ENCODE measurements at places on chromosomes 4 and X. TPM values are rescaled to one million over a fixed set of nuclear protein-coding genes. Genes with fewer than 3 reads are reported as not detected.

- no peak overlapping the region for H3K4me3 ChIP-seq
- H3K4me1 ChIP-seq, result no peaks in the 10 kb centered on the region
- H3K27me3 ChIP-seq, result peaks cover 7% of the 10 kb centered on the region
- no peak overlapping the region for H3K27ac ChIP-seq
- DNase-seq, result no peak
- no peaks in the 10 kb centered on the region for H3K36me3 ChIP-seq
Measured at GRCh38 chrX:38178396-38178795, 42.3 kb downstream of the SRPX start.

DNA sequence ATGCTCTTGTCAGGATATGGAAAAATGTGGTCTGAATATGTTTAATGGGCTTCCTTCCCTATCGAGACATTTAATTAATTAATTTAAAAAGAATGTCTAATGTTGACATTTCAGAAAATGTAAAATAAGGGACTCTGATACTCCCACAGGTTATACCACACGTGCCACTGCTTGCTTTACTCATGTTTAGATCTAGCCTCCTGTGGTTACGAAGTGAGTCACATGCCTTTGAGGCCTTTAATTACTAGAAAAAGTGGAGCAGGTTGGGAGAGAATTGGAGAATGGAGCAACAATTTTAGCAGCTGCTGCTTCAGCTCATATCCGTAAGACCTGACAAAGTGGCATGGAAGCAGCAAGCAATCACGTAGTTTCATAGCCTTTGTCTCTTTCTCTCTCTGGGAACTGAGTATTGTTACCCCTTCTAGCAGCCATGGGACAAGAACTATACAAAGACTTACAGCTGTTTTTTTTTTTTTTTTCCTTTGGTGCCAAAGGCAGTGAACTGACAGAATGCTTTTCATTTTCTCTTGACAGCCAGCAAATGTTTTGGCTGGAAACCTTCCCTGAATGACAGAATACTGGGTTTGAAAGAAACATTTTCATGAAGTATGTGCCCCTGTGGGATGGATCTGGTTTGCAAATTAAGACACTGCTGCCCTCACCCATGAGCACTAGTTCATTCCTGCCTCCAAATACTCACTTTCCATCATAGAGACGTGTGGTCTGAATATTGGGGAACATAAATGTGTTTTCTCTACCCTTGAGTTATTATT, 355.1 kb upstream of the PABPC5 start:
- H3K4me1 ChIP-seq, result no peaks in the 10 kb centered on the region
- no peak overlapping the region for H3K27ac ChIP-seq
- H3K36me3 ChIP-seq, result no peaks in the 10 kb centered on the region
- no peaks in the 10 kb centered on the region for H3K27me3 ChIP-seq

DNA sequence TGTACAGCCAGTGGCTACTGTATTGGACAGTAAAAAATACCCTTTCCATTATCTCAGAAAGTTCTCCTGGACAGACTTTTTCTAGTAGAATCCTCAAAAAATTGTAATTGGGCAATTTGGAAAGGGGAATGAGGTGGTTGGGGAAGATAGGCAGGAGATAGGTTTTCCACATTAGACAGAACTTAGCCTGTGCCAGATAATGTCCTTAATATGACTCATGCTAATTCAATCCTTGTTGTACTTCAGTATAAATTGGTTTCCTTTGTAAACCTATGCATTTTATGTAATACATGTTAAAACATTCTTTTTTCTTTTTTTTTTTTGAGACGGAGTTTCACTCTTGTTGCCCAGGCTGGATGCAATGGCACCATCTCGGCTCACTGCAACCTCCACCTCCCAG, 8.9 kb downstream of the EIF4E start:
- H3K4me1 ChIP-seq, result peaks cover 24% of the 10 kb centered on the region
- no peak for DNase-seq
- no peak overlapping the region for H3K27ac ChIP-seq
- H3K27me3 ChIP-seq, result no peaks in the 10 kb centered on the region

- no peaks in the 10 kb centered on the region for H3K4me1 ChIP-seq
- DNase-seq, result no peak
- no peak overlapping the region for H3K27ac ChIP-seq
- no peaks in the 10 kb centered on the region for H3K36me3 ChIP-seq
- H3K27me3 ChIP-seq, result no peaks in the 10 kb centered on the region
Measured at GRCh38 chrX:121755541-121755940, 708.1 kb downstream of the GLUD2 start.

GRCh38 chr4:150579551-150580234, 2.3 kb upstream of the MAB21L2 start:
- H3K27ac ChIP-seq, result no peak overlapping the region
- H3K4me1 ChIP-seq, result peaks cover 2% of the 10 kb centered on the region
- no peak overlapping the region for H3K4me3 ChIP-seq
- H3K27me3 ChIP-seq, result no peaks in the 10 kb centered on the region

GRCh38 chr4:122762520-122762919, 30.0 kb downstream of the BBS12 start:
- H3K4me3 ChIP-seq, result no peak overlapping the region
- H3K27ac ChIP-seq, result no peak overlapping the region
- H3K36me3 ChIP-seq, result no peaks in the 10 kb centered on the region
- peaks cover 4% of the 10 kb centered on the region for H3K27me3 ChIP-seq

DNA sequence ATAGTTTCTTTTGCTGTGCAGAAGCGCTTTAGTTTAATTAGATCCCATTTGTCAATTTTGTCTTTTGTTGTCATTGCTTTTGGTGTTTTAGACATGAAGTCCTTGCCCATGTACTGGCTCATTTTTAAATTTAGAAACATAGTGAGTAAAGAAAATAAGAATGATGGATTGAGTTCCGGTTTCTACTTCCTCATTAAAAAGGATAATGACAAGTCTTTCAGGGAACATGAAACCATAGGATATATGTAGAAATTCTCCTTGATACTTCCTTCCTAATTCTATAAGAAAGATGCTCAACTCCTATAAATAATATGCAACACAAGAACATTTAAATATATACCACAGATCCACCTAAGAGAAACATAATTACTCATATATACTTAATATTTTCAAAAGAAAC, 240.9 kb downstream of the BANK1 start:
- H3K27ac ChIP-seq, result no peak overlapping the region
- no peak for DNase-seq
- no peaks in the 10 kb centered on the region for H3K27me3 ChIP-seq

DNA sequence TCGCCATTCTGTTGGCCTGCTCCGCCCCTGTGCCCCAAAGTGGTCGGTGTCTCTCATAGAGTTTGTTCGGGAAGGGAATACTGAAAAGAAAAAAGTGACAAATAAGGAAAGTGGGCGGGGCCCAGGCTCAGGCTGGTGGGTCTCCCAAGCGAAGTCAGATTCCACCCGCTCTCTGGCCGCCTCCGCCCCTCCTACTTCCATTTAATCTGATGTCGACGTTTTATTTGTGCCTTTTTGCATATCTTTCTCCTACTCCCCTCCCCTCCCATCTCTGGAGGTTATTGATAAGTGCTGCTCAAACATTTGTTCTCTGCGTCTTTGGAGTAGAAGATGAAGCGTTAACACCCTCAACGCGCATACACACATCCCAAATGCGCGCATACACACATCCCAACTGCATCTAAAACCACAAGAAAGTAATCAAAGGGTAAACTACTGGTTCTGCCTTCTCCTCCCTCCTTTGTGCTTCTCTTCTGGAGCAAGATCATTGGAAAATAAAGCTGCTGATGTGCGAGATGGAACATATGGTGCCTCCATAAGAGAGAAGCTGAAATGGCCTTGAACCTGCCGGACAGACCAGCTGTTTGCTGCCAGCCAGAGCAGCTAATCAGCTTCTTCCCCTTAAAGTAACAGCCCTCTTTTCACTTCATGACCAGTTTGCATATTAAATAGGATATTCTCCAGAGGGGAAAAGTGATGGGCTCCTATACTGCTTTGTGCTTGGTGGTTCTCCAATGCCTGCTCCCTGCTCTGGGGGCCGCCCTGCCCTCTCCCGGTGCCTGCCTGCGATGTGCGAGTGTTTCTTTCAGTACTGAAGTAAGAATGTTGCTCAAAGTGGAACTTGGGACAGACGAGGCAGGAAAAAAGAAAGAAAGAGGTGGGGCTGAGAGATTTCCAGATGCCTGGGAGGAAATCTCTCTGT, 3.1 kb downstream of the MAMLD1 start:
- peaks cover 17% of the 10 kb centered on the region for H3K4me1 ChIP-seq
- peak overlapping the region; percentile 86 for H3K4me3 ChIP-seq
- no peaks in the 10 kb centered on the region for H3K27me3 ChIP-seq

GRCh38 chrX:125295337-125295736, 24.3 kb upstream of the TEX13C start:
- peaks cover 12% of the 10 kb centered on the region for H3K4me1 ChIP-seq
- no peaks in the 10 kb centered on the region for H3K36me3 ChIP-seq
- no peak overlapping the region for H3K4me3 ChIP-seq
- no peak overlapping the region for H3K27ac ChIP-seq
- no peak for DNase-seq

GRCh38 chrX:30483996-30484395, 93.6 kb downstream of the TASL start:
- no peaks in the 10 kb centered on the region for H3K36me3 ChIP-seq
- H3K4me3 ChIP-seq, result no peak overlapping the region
- no peaks in the 10 kb centered on the region for H3K27me3 ChIP-seq
- no peak overlapping the region for H3K27ac ChIP-seq

DNA sequence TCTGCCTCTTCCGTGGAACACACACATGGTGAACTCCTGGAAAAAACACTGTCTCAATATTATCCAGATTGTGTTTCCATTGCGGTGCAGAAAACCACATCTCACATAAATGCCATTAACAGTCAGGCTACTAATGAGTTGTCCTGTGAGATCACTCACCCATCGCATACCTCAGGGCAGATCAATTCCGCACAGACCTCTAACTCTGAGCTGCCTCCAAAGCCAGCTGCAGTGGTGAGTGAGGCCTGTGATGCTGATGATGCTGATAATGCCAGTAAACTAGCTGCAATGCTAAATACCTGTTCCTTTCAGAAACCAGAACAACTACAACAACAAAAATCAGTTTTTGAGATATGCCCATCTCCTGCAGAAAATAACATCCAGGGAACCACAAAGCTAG, 87.9 kb downstream of the TET2 start:
- no peak overlapping the region for H3K4me3 ChIP-seq
- no peak for DNase-seq
- H3K27me3 ChIP-seq, result no peaks in the 10 kb centered on the region
- H3K36me3 ChIP-seq, result peaks cover 10% of the 10 kb centered on the region
- peaks cover 12% of the 10 kb centered on the region for H3K4me1 ChIP-seq

GRCh38 chr4:83282049-83282535, 2.5 kb downstream of the COQ2 start:
- DNase-seq, result peak; percentile 57
- peaks cover 35% of the 10 kb centered on the region for H3K4me1 ChIP-seq
- no peaks in the 10 kb centered on the region for H3K27me3 ChIP-seq
- no peaks in the 10 kb centered on the region for H3K36me3 ChIP-seq
- no peak overlapping the region for H3K4me3 ChIP-seq
- H3K27ac ChIP-seq, result peak overlapping the region; percentile 27

DNA sequence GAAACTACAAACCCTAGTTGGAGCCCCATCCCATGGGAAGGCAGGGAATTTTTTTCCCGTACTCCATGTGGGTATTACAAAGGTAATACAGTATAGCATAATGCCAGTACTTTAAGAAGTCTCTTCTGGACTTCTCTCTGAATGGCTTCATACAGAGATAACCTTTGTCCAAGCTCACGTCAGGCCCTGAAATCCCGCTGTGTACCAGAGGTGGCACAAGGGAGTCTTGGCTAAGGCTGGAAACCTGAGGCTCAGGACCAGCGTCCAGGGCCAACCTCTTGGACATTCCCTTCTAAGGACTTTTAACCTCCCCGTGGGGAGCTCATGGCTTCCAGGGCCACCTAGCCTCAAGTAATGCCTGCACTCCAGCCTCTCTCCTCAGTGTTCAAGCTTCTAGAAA, 338.9 kb upstream of the FAM241A start:
- H3K36me3 ChIP-seq, result peaks cover 3% of the 10 kb centered on the region
- no peak overlapping the region for H3K27ac ChIP-seq
- H3K4me1 ChIP-seq, result no peaks in the 10 kb centered on the region
- DNase-seq, result no peak
- H3K27me3 ChIP-seq, result no peaks in the 10 kb centered on the region

- DNase-seq, result no peak
- H3K27ac ChIP-seq, result no peak overlapping the region
- no peaks in the 10 kb centered on the region for H3K36me3 ChIP-seq
- no peaks in the 10 kb centered on the region for H3K4me1 ChIP-seq
- H3K27me3 ChIP-seq, result peaks cover 25% of the 10 kb centered on the region
Measured at GRCh38 chr4:89570931-89571330, 263.3 kb upstream of the GPRIN3 start.

GRCh38 chr4:17599826-17600225, 14.6 kb upstream of the MED28 start:
- peak overlapping the region; percentile 54 for H3K27ac ChIP-seq
- no peak overlapping the region for H3K4me3 ChIP-seq
- no peaks in the 10 kb centered on the region for H3K4me1 ChIP-seq
- DNase-seq, result no peak
- H3K27me3 ChIP-seq, result no peaks in the 10 kb centered on the region

GRCh38 chr4:8028368-8028767, 88.7 kb upstream of the AFAP1 start:
- H3K27ac ChIP-seq, result no peak overlapping the region
- DNase-seq, result no peak
- H3K4me3 ChIP-seq, result no peak overlapping the region
- no peaks in the 10 kb centered on the region for H3K4me1 ChIP-seq

GRCh38 chrX:133435544-133436124, 20.3 kb upstream of the GPC4 start:
- H3K27me3 ChIP-seq, result no peaks in the 10 kb centered on the region
- no peaks in the 10 kb centered on the region for H3K36me3 ChIP-seq
- H3K27ac ChIP-seq, result no peak overlapping the region
- DNase-seq, result no peak
- H3K4me1 ChIP-seq, result no peaks in the 10 kb centered on the region

DNA sequence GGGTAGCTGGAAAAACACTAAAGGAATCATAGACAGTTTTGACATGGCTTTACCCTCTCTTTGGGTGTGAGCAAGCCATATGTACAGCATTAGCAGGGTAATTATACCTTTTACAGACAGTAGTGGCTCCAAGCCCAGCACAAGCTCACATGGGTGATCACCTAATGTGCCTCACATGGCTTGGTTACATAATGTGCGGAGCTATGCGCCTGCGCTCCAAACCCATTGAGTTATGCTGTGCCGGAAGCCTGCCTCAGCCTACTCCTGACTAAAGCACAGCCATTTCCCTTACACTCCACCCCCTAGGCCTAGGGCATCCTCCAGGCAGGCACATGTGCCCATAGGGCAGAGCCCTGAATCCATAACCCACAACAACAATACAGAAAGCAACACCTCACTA, 6.5 kb upstream of the TSPAN5 start:
- peak overlapping the region; percentile 97 for H3K27ac ChIP-seq
- DNase-seq, result no peak
- no peaks in the 10 kb centered on the region for H3K27me3 ChIP-seq
- no peaks in the 10 kb centered on the region for H3K36me3 ChIP-seq
- H3K4me1 ChIP-seq, result peaks cover 32% of the 10 kb centered on the region
- H3K4me3 ChIP-seq, result peak overlapping the region; percentile 13

GRCh38 chr4:138727731-138728130, 287.9 kb upstream of the NOCT start:
- no peak overlapping the region for H3K27ac ChIP-seq
- no peaks in the 10 kb centered on the region for H3K4me1 ChIP-seq
- DNase-seq, result no peak
- H3K36me3 ChIP-seq, result no peaks in the 10 kb centered on the region
- H3K4me3 ChIP-seq, result no peak overlapping the region

The NWD2 gene
- not detected for total RNA-seq

The SPATA18 gene
- total RNA-seq, result not detected

The TEX13C gene
- total RNA-seq, result not detected

The MSANTD1 gene
- 1.5 TPM for total RNA-seq

The TBC1D1 gene
- 51.1 TPM for total RNA-seq

The GLRB gene
- total RNA-seq, result not detected

The CFAP299 gene
- total RNA-seq, result not detected

Data from T-helper 17 cell (primary cell).